ENCODE measurements at places on chromosomes 6 and 20. TPM values are rescaled to one million over a fixed set of nuclear protein-coding genes. Genes with fewer than 3 reads are reported as not detected.

GRCh38 chr6:16332175-16332542 lies 93.8 kb downstream of the GMPR start:
- H3K27ac ChIP-seq, result peak overlapping the region; percentile 74
- peaks cover 11% of the 10 kb centered on the region for H3K4me1 ChIP-seq
- no peaks in the 10 kb centered on the region for H3K36me3 ChIP-seq
- H3K4me3 ChIP-seq, result no peak overlapping the region
- H3K27me3 ChIP-seq, result no peaks in the 10 kb centered on the region
- DNase-seq, result peak; percentile 86

GRCh38 chr6:107871976-107872375 lies 47.9 kb upstream of the SCML4 start:
- no peak overlapping the region for H3K27ac ChIP-seq
- DNase-seq, result peak; percentile 35

- no peaks in the 10 kb centered on the region for H3K36me3 ChIP-seq
- no peak for DNase-seq
- H3K27me3 ChIP-seq, result no peaks in the 10 kb centered on the region
- no peak overlapping the region for H3K27ac ChIP-seq
Measured at GRCh38 chr6:135921188-135921587, 69.7 kb downstream of the PDE7B start.

DNA sequence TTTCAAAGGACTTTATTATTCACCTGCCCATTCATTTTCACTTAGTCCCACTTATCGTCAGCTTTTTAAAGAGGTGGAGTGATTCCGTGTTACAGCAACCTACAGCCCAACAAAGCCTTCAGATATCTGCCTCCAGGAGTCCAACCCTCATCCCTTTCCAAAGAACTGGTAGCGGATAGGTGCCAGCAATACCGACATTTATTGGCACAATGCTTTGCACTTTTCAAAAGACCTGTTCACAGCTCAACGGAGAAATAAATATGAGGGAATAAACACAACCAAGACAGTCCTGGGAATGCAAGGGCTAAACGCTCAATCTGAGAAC lies 819 bp upstream of the MTRF1L start:
- peaks cover 18% of the 10 kb centered on the region for H3K4me1 ChIP-seq
- no peaks in the 10 kb centered on the region for H3K27me3 ChIP-seq
- peak overlapping the region; percentile 97 for H3K4me3 ChIP-seq
- DNase-seq, result peak; percentile 13
- H3K27ac ChIP-seq, result peak overlapping the region; percentile 94

DNA sequence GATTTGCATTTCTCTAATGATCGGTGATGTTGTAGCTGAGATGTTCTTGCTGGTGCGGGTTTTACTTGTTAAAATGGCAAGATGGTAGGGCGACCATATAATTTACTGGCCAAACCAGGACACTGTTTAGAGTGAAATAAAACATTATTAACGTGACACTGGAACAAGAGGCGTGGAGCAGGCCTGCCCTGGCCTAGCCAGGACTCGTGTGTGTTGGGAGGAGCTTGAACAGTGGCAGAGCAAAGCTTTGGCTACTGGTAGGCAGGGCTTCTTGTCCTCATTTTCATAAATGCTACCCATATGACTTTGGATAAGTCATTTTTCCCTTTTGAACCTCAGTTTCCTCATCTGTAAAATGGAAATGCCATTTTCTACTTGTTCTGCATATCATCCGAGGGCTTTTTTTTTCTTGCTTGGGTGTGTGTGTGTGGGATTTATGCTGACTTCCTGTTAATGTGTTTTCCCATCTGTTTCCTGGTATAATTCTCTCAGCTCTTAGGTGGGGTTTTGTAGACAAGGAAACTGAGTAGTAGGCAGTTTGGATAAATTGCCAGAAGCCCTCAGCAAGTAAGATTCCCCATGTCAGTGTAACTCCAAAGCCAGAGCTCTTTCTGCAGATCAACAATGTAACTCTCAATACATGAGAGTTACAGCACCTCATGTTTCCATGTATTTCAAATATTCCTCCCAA lies 81.7 kb downstream of the TOX2 start:
- H3K36me3 ChIP-seq, result no peaks in the 10 kb centered on the region
- H3K4me1 ChIP-seq, result no peaks in the 10 kb centered on the region
- no peak overlapping the region for H3K4me3 ChIP-seq
- H3K27ac ChIP-seq, result no peak overlapping the region

DNA sequence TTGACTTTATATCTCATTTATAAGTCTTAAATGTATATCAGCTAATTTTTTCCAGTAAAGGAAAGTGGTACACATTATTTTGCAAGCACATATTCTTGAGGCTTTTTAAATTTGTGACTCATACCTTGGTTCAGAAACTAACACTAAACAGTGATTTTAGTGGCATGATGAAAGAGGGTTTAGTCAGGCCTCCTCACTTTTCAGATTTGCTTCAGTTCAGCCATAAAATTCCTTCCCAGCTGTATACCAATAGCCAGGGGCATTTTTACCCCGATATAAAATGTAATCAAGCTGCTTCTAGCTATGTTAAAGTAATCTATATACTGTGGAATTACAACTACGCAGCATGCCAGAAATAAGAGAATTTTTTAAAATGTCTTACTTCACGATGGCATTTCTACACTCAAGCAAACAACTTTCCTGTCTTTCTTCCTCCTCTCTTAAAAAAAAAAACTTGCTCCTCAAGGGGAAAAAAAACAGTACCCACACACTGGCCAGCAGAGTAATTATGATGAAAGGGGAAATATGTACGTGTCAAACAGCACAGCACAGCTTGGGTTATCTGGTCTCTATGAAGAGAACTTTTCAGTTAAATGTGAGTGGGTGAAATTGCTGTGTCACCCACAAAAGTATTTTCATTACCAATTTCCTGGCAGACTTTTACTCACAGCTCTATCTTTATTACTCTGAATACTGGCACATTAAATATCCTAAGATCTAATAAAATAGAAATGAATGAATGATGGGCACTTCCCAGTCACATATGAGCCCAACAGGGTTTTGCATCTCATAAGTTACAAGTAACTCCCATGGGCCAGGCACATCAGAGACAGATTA lies 244.8 kb upstream of the TENT5A start:
- no peak overlapping the region for H3K27ac ChIP-seq
- no peak overlapping the region for H3K4me3 ChIP-seq
- H3K36me3 ChIP-seq, result no peaks in the 10 kb centered on the region
- peak; percentile 84 for DNase-seq
- H3K4me1 ChIP-seq, result no peaks in the 10 kb centered on the region

GRCh38 chr6:114579486-114579885 lies 236.7 kb upstream of the HS3ST5 start:
- H3K36me3 ChIP-seq, result no peaks in the 10 kb centered on the region
- H3K4me1 ChIP-seq, result no peaks in the 10 kb centered on the region
- DNase-seq, result no peak
- no peak overlapping the region for H3K4me3 ChIP-seq
- H3K27ac ChIP-seq, result no peak overlapping the region

- peaks cover 21% of the 10 kb centered on the region for H3K4me1 ChIP-seq
- no peak overlapping the region for H3K27ac ChIP-seq
- no peaks in the 10 kb centered on the region for H3K36me3 ChIP-seq
- H3K27me3 ChIP-seq, result no peaks in the 10 kb centered on the region
- no peak for DNase-seq
Measured at GRCh38 chr20:57429580-57430200, 38.5 kb downstream of the RBM38 start.

GRCh38 chr6:141264101-141264500 lies 868.6 kb upstream of the GJE1 start:
- no peaks in the 10 kb centered on the region for H3K36me3 ChIP-seq
- no peak overlapping the region for H3K27ac ChIP-seq
- no peaks in the 10 kb centered on the region for H3K27me3 ChIP-seq
- H3K4me3 ChIP-seq, result no peak overlapping the region

DNA sequence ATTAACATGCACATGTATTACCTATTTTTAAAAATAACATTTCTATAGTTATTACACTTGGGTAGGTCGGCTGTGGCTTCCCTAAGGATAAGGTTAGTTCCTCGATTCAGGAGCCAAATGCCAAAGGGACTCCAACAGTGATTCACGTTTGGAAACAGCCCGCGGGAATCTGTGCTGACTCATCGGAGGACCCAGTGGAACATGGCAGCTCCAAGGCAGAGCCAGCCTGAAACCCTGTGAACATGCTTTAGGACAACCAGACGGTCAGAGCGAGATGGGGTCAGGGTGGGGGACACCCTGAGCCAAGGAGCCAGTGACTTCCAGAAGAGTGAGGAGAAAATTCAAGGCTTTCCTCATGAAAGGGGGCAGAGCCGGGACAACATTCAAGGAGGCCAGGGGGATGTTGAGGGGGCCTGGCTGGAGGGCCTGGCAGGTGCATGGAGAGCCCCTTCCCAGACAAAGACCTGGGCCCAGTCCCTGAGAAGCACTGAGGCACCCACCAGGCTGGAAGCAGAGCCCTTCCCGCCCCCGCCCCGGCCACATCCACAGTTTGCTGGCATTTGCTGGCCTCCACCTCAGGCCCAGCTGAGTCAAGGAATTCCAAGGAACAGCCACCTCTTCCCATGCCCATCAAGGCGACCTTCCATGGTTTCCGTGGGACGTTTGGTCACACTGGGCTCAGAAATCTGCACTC lies 133.2 kb downstream of the SNX5 start:
- no peak overlapping the region for H3K27ac ChIP-seq
- no peak overlapping the region for H3K4me3 ChIP-seq
- no peaks in the 10 kb centered on the region for H3K27me3 ChIP-seq

DNA sequence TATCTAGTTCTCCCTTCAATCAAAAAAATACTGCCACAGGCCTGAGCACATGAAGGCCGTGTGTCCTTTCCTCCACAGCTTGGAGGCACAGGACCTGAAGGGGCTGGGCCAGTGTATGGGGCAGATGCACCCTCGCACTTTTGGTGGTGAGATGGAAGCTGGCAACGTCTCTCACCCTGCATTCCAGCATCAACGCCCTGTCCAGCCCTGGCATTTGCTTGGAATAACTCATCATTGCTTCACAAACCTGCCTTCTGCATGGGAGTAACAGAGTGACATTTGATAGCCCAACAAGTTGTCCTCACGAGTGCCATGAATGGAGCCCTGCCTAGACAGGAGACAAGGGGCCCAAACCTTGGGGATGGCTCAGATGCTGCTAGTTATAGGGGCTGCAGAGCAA lies 257.9 kb downstream of the SMOC2 start:
- no peaks in the 10 kb centered on the region for H3K4me1 ChIP-seq
- DNase-seq, result no peak
- no peak overlapping the region for H3K27ac ChIP-seq
- H3K36me3 ChIP-seq, result no peaks in the 10 kb centered on the region
- no peak overlapping the region for H3K4me3 ChIP-seq

DNA sequence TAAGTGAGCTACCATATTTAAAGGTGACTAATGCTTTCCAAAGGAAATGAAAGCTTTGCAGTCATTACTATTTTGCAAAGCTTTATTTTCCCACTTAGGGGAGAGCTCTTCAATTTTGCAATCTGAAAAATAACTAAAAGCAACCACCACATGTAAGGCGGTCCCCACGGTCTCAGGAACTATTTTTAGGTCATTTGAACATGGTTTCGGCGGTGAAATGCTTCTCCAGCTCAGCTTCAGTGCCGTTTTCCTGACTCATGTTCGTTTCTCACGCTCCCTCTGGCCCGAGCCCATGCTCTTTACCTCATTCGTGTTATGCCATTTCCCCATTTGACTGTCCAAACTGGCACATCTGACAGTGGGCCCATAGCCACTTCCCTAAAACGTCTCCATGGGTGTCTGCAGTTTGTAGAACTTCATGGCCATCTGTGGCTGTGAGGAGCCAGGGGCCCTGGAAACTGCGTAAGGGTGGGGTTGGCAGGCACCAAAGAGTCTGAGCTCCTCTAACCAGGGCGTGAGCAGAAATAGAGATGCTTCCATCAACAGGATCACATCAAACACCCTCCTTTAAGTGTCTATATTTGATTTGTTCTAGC lies 46.5 kb downstream of the ADTRP start:
- DNase-seq, result no peak
- H3K27me3 ChIP-seq, result no peaks in the 10 kb centered on the region
- H3K4me3 ChIP-seq, result no peak overlapping the region
- H3K27ac ChIP-seq, result no peak overlapping the region
- H3K4me1 ChIP-seq, result no peaks in the 10 kb centered on the region

DNA sequence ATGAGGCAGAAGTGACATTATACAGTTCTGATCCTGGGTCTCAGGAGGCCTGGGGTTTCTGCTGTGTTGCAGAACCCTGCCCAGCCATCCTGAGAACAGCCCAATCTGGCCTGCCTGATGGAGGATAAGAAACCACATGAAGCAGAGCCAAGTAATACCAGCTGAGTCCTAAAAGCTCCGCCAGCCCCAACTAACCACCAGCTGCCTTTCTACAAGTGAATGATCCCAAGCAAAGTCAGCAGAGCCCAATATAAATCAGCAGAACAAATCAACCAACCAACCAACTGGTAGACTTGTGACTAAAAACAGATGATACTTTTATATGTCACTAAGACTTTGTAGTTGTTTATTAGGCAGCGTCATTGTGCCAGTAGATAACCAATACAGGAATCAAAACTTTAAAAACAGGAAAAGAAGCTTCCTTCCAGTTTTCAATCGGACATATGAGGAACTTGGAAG lies 52.1 kb downstream of the SNX5 start:
- no peaks in the 10 kb centered on the region for H3K27me3 ChIP-seq
- H3K4me3 ChIP-seq, result no peak overlapping the region
- no peak overlapping the region for H3K27ac ChIP-seq

DNA sequence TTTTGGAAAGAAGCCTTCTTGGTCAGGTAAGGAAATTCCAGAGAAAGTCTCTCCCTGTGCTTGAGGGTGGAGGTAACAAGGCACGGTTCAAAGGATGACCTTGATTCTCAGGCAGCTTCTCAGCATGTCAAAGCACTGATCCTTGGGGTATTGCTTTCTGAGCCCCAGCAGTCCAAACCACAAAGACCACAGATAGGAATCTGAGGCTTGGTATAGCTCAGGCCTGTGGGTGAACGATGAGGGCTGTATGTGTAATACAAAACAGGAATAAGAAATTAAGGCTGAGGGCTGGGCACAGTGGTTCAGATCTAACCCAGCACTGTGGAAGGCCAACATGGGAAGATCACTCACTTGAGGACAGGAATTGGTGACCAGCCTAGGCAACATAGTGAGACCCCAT lies 70.2 kb upstream of the SLC22A1 start:
- peaks cover 62% of the 10 kb centered on the region for H3K36me3 ChIP-seq
- H3K27me3 ChIP-seq, result no peaks in the 10 kb centered on the region
- H3K27ac ChIP-seq, result no peak overlapping the region
- no peak for DNase-seq
- H3K4me1 ChIP-seq, result no peaks in the 10 kb centered on the region
- H3K4me3 ChIP-seq, result no peak overlapping the region

DNA sequence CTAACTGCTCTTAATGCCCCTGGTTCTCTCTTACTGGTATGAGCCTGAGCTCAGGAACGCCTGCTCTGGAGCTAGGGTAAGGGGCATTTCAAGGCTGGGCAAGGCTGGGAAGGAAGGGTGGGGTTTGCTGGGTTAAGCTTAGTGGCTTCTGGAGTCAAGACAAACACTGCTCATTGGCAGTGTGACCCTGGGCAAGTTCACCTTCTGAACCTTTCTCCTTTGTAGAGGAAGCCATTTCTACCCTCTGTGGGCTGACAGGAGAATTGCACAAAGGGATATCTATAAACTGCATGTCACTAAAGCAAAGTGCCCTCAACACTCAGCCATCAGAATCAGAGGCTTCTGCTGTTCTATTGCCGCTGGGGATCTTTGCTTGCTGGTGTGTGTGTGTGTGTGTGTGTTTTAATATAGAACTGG lies 20.3 kb upstream of the LRRN4 start:
- no peaks in the 10 kb centered on the region for H3K36me3 ChIP-seq
- no peak for DNase-seq
- H3K27ac ChIP-seq, result peak overlapping the region; percentile 94
- H3K4me1 ChIP-seq, result peaks cover 38% of the 10 kb centered on the region

BANF2 gene
- polyA plus RNA-seq, result not detected

FRK gene
- 1.0 TPM for polyA plus RNA-seq

COL11A2 gene
- 59.6 TPM for polyA plus RNA-seq

FGD2 gene
- polyA plus RNA-seq, result 0.29 TPM

RBCK1 gene
- polyA plus RNA-seq, result 75.9 TPM

SPATA25 gene
- polyA plus RNA-seq, result 6.6 TPM
